ENCODE measurements at places on chromosomes 6 and 20. TPM values are rescaled to one million over a fixed set of nuclear protein-coding genes. Genes with fewer than 3 reads are reported as not detected.

- no peak for DNase-seq
Observed at GRCh38 chr6:144153971-144154370, 3.7 kb downstream of the STX11 start.

Gene NQO2
- 30.3 TPM for total RNA-seq

Gene MBOAT1
- 22.6 TPM for total RNA-seq

GRCh38 chr6:166645896-166646295 lies 18.8 kb upstream of the RPS6KA2 start:
- no peak for DNase-seq

- DNase-seq, result no peak
Observed at GRCh38 chr6:63923139-63923739, 287.6 kb downstream of the PHF3 start.

- no peak for DNase-seq
Observed at GRCh38 chr6:136975089-136975715, 53.1 kb downstream of the SLC35D3 start.

All from uterus (tissue), 4 donors.